ENCODE measurements at places on chromosomes 6 and 20.

- no peak for DNase-seq
These were observed 191.3 kb downstream of the MTFR2 start for GRCh38 chr6:136058852-136059251.

- DNase-seq = no peak
These were observed 82.9 kb downstream of the LRFN2 start for GRCh38 chr6:40504274-40504673.

DNA sequence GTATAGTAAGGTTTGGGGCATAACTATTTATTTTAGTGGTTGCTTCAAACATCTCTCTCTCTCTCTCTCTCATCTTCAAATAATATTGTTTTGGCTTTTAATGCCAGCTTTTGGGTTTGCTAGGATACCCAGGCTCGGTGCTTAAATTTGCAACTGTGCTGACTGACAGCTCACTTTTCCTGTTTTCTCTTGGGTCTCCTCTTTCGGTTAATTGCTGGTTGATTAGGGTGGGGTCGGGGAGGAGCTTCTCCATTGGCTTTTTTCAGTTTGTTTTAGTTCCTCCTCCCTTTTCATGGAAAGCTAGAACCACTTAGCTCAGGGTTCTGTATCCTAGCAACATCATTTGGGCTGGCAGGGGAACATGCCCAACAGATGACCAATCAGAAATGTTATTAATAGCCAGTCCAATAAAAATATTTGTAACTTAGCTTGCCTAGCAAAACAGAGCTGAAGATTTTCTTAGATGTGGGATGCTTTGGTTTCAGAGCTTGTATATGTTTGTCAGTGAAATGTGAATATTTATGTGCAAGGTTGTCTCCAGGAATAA, 11.3 kb downstream of the TFAP2B start:
- DNase-seq = no peak

- DNase-seq = no peak
These were observed 217.5 kb upstream of the SUPT3H start for GRCh38 chr6:45595010-45595851.

GRCh38 chr6:84953111-84953755, 188.8 kb upstream of the TBX18 start:
- DNase-seq = no peak

DNA sequence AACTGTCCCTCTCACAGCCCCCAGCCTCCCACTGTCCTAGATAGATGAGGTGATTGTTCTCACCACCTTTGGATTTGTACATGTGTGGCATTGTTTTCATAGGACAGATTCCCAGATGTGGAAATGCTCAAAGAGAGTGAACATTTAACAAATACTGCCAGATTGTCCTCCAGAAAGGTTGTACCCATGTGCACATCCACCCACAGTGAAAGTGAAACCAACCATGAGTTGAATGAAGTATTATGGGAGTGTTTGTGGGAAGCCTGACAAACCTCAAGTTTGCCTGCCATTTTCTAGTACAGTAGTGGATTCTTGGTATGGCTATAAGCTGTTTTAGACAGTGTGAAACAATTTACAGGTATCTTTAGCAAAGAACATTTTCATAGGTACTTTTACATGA, 42.7 kb downstream of the ANKRD6 start:
- no peak for DNase-seq

DNA sequence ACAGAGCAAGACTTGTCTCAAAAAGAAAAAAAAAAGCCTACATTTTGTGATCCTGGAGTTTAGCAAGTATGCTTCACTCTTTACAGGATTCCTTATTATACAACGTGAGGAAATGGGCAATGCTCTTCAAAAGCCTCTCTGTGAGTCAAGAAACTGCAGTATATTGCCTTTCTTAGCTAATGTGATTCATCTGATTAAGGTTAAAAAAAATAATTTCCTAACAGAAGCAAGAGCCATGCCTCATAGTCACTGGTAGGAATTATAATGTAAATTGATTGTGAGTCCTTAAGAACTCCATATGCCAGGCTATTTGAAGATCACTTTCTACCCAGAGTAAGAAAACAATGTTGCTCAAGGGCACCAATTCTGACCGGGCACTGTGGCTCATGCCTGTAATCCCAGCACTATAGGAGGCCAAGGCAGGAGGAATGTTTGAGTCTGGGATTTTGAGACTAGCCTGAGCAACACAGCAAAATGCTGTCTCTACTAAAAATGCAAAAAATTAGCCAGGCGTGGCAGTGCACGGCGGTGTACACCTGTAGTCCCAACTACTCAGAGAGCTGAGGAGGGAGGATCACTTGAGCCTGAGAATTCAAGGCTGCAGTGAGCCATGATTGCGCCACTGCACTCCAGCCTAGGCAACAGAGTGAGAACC, 43.3 kb downstream of the SLC26A8 start:
- DNase-seq = no peak

DNA sequence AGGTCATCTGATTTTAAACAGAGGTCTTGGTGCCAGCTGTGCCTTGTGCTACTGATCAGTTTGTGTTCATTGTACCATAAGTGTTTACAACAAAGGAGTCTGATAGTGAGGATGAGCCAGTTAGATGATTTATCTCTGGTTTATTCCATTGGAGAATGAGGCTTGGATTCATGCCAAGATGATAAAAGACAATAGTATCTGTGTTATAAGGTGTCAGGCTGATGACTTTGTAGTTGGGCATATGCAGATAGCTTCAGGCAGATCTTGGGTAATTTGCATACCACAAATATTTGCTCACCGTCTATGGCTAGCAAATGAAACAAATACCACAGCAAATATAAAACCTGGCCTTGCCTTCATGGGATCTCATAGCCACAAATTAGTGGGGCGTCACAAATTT, 43.3 kb upstream of the PHACTR2 start:
- peak; percentile 9 for DNase-seq

DNA sequence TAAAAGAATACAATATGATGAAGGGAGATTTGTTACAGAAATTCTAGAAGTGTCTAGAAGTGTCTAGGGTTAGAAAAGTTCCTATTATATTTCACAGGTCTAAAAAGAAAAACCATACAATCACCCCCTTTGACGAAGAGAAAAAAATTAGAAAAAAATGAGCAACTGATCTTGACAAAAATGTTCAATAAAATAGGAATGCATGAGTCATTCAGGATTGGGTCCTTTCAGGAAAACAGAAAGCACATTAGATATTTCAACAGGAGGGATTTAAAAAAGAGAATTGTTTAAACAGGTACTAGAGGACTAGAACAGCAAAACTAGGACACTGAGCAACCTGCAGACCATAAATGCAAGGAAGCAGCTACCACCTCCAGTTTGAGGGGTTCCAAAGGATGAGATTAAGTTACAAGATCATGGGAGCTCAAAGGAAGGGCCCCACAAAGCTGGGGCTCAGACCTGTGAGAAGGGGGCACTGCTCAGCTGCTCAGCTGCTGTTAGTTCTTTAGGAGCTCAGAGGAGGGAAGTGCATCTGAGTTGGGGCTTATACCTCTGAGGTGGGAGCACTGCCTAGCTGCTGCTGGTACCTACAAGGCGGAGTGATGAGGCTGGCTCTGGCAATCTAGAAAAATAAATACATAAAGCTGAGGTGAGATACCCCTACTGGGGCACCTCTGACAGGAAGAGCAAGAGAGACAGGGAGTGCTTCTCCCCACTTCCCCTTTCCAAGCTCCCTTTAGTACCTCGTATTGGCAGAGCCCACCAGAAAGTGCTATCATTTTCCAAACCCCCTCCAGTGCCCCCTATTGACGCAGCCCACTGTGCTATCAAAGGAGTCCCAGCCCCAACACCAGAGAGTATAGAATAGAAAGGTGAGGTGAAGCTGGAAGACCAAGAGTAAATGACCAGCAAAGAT, 27.1 kb upstream of the BEND6 start:
- DNase-seq = no peak

DNA sequence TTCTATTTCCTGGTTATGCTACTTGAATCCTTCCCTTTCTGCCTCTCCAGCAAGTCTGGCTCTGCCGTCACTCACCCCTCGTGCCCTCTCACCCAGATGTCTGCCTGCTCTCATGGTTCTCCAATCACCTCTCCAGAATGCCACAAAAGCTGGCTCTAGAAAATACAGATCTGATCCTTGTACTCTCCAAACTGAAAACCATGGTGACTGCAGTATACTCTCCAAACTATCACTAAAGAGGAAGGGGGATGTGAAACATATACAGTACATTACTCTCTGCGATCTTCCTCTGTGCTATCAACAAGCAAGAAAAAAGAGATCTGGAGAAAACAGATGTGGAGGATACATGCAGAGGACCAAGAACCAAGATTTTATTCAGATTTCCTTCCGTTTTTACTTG, 91.1 kb downstream of the ATXN1 start:
- DNase-seq = no peak

GRCh38 chr6:106527117-106527516, 102.2 kb downstream of the RTN4IP1 start:
- DNase-seq = no peak

DNA sequence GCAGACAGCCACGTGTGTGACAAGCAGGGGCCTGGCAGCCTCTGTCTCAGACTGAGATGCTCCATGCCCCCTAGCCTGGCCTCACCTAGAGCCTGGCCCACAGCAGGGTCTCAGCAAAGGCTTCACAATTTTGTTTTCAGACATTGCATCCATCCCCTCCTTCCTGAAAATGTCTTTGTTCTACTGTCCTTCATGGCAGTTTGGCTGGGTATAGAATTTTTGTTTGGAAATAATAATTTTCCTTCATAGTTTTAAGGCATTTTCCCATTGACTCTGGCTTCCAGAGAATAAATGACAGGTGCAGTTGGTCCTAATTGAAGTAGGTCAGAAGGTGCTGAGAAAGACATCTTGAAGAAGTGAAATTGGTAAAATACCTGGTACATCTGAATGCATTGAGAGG, 216.2 kb downstream of the EYA2 start:
- no peak for DNase-seq

- no peak for DNase-seq
These were observed 979 bp downstream of the ZNF133 start for GRCh38 chr20:18289306-18289705.

DNA sequence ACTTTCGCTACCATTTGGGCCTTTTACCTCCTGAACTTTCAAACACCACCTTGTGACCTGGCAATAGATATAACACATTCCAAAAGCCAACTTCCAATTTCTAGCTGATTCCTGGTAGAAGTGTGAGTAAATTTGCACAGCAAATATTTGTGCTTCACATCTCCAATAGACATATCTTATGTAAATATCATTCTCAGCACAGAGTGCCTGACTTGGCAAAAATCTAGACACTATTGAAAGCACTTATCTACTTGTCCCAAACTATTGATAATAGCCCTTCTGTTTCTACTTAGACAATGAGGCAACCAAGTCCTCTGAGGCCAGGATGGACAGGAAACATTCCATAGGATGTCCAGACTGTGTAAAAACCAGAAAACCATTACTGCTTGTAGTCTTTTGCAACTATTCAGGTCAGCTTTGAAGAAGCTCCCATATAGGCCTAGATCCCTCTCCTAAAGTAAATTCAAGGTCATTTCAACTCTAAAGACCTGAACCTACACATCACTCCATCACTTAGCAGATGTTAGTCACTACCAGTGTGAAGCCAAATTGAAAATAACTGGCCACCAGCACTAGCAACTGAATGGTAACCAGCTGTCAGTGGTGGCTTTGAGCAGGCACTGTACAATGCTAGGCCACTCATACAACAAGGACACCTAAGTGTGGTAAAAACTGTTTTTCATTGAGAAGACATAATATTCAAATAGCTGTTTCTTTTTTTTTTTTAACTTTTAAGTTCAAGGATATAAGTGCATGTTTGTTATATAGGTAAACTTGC, 95.3 kb upstream of the RSPO3 start:
- DNase-seq = no peak

GRCh38 chr6:89378628-89379027, 26.1 kb upstream of the UBE2J1 start:
- no peak for DNase-seq

DNA sequence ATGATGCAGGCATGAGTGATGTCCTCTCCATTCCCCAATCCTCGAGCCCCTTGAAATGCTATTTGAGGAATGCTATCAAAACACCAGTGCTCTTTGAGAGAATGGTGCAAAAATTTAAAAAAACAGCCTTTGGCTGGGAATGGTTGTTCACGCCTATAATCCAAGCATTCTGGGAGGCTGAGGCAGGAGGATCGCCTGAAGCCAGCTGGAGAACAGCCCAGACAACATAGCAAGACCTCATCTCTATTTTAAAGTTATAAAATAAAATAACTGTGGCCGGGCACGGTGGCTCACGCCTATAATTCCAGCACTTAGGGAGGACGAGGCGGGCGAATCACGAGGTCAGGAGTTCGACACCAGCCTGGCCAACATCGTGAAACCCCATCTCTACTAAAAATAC, 4.2 kb upstream of the VARS1 start:
- DNase-seq = no peak

DNA sequence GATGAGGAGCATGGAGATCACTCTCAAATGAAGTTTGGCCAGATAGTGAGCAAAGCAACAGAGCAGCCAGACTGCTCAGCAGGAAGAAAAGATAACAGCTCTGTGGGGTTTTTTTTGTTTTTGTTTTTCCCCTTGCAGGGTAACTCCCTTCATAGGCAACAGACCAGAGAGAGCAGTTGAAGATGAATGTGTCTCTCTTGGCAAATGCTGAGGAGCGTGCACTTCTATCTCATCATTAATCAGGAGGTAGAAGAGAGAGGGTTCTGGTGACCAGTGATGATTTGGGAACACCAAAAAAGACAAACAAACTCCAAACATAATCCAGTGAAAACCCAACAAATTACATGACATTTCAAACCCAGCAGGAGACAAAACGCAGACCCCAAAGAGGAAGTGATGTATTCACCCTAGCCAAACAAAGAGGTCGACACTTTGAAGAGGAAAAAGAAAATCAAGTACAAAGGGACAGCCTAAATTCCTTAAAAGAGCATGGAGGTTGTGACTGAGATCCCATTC, 66.2 kb upstream of the RREB1 start:
- DNase-seq = no peak

GRCh38 chr6:70221025-70221714, 81.7 kb downstream of the COL9A1 start:
- peak; percentile 74 for DNase-seq

DNA sequence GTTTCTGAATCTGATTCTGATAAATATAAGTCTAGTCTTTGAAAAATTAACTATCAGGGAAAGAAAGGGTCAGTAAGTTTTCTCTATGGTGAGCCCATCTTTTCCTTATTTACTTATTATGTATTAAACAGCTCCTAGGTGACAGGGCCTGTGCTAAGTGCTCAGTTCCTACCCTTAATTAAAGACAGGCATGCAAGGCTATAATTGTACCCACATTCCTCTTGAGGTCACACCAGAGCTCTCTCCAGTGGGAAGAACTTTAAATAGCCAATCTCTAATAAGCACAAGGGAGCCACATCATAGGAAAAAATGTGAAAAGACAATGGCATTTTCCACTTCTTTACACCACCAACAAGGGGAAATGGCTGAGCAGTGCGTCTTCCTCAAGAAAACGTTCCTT, 421.8 kb upstream of the SLC35B3 start:
- DNase-seq = no peak

- peak; percentile 67 for DNase-seq
These were observed 216.7 kb downstream of the ZDHHC14 start for GRCh38 chr6:157597461-157598312.

DNA sequence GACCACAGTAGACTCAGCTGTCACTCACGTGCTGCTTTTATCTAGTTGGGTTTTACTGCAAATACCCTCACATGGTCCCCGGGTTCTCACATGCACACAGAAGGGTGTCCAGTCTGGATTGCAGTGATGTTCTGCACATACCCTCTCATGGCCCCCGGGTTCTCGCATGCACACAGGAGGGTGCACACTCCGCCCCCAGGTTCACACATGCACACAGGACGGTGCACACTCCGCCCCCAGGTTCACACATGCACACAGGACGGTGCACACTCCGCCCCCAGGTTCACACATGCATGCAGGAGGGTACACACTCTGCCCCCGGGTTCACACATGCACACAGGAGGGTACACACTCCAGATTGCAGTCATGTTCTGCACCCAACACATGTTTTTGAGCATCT, 224.3 kb downstream of the ERMARD start:
- DNase-seq = no peak

Measured in SJCRH30 (cell line).